ENCODE measurements at places on chromosomes 7 and 10. TPM values are rescaled to one million over a fixed set of nuclear protein-coding genes. Genes with fewer than 3 reads are reported as not detected.

The FAM24B gene
- 14.8 TPM for total RNA-seq

The GIMAP2 gene
- total RNA-seq, result not detected

The FASTK gene
- 53.2 TPM for total RNA-seq

The OPN4 gene
- total RNA-seq, result not detected

The SPDYE2B gene
- not detected for total RNA-seq

The CARD11 gene
- total RNA-seq, result 1.5 TPM

The NRP1 gene
- 78.6 TPM for total RNA-seq

The SEMA3E gene
- 2.3 TPM for total RNA-seq

The SSC4D gene
- 1.6 TPM for total RNA-seq

The UFSP1 gene
- total RNA-seq, result 6.9 TPM

The SYT15B gene
- total RNA-seq, result 3.5 TPM

The PDE1C gene
- total RNA-seq, result 3.8 TPM

The ATP5MK gene
- 505 TPM for total RNA-seq

The TACR2 gene
- 0.10 TPM for total RNA-seq

The NKX2-3 gene
- total RNA-seq, result 0.07 TPM

The FAM13C gene
- 0.05 TPM for total RNA-seq

The LEP gene
- not detected for total RNA-seq

The HYAL4 gene
- total RNA-seq, result not detected

The SCART1 gene
- 0.17 TPM for total RNA-seq

The OPN1SW gene
- not detected for total RNA-seq

The ANKRD61 gene
- total RNA-seq, result 0.53 TPM

The EMX2 gene
- total RNA-seq, result not detected

The PAXIP1 gene
- 14.8 TPM for total RNA-seq

The SLC18A3 gene
- not detected for total RNA-seq

The FAM25A gene
- not detected for total RNA-seq

The LRRC17 gene
- total RNA-seq, result not detected

The TMEM213 gene
- not detected for total RNA-seq

The AKR1C8 gene
- 0.16 TPM for total RNA-seq

The NFE2L3 gene
- total RNA-seq, result 8.1 TPM

The FAM180A gene
- total RNA-seq, result not detected

All from A549 treated with GW870086 at 1 μM for 4 hours (cell line).